Regular cardiac myocyte (primary cell): ENCODE measurements at places on chromosomes 12 and 14. TPM values are rescaled to one million over a fixed set of nuclear protein-coding genes. Genes with fewer than 3 reads are reported as not detected.

The SLC38A4 gene
- total RNA-seq = 0.28 and 1.7 TPM in 2 replicates

The NANOG gene
- not detected in 2 replicates for total RNA-seq

The KIF26A gene
- under 0.01 TPM in 2 replicates for total RNA-seq

The P2RX4 gene
- 8.6 and 29.0 TPM in 2 replicates for total RNA-seq

The FOXN3 gene
- total RNA-seq = 10.4 and 16.6 TPM in 2 replicates

The ADAMTS20 gene
- not detected in 2 replicates for total RNA-seq

The KCNMB4 gene
- 1.9 and 5.1 TPM in 2 replicates for total RNA-seq

The GDF3 gene
- total RNA-seq = not detected in 2 replicates

The ANKRD13A gene
- total RNA-seq = 103 and 142 TPM in 2 replicates

The RTN1 gene
- total RNA-seq = under 0.01 and 0.19 TPM in 2 replicates
